ENCODE measurements at places on chromosomes 6 and 20.

GRCh38 chr6:137893726-137894125 lies 26.7 kb downstream of the TNFAIP3 start:
- no peak for DNase-seq

- DNase-seq, result peak; percentile 75
Observed at GRCh38 chr6:37171201-37171969, 1.4 kb downstream of the PIM1 start.

- no peak for DNase-seq
Observed at GRCh38 chr20:59214606-59215547, 51.3 kb downstream of the ZNF831 start.

DNA sequence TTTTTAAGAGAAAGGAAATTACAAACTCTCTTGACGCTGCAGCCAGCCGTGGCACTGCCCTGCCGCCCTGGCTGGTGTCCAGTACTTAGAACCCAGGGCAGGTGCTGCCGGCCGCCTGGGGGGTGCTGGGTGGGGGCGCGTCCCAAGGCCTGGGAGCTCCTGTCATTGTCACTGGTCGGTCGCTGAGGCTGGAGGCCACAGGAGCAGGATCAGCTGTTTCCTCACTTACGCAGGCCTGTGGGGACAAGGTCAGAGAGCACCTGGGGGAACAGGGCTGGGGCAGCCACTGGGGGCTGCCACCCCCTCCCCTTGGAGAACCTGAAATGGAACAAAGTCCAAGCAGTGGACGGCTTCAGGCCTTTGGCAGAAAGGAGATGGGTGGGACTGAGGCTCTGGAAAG lies 5.6 kb downstream of the BIRC7 start:
- no peak for DNase-seq

GRCh38 chr6:155327326-155328073 lies 13.2 kb upstream of the TFB1M start:
- DNase-seq, result peak; percentile 68

DNA sequence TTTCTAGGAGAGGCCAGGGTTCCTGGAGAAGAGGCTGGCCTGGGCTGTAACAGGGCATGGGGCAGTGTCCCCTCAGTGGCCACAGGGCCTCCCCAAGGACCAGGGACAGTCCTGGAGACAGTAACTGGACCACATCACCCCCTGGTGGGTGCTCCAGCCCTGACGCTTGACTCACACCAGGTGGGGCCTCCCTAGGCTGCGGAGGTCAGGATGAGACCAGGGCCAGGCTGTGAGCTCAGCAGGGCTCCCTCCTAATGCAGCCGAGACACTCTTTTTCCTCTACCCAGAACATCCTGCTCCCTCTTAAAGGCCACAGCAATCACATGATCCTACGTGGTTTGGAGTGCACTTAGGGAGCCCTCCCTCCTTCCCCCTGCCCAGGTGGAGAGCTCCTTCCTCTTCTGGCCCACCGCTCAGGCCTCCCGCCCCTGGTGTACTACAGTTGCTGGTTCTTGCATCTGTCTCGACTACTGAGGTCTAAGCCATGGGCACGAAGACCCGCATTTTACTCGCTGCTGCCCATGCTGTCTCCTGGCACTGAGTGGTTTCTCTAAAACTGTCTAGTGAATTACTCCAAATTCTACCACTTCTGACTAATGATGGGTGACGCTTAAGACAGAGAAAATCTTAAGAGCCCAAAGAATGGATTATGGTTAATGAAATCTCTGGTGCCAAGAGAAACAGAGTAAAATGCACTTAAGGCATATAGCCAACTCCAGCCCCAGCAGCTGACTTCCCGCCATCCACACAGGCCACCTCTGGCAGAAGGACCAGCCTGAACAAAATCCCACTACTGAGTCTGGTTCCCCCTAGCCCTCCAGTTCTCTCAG lies 166.1 kb upstream of the CST7 start:
- no peak for DNase-seq

GRCh38 chr6:81751388-81752083 lies 945 bp downstream of the TENT5A start:
- DNase-seq, result peak; percentile 82

- no peak for DNase-seq
Observed at GRCh38 chr20:2398449-2398848, 17.7 kb downstream of the TGM6 start.

GRCh38 chr6:38417521-38417920 lies 222.2 kb downstream of the BTBD9 start:
- DNase-seq, result no peak

DNA sequence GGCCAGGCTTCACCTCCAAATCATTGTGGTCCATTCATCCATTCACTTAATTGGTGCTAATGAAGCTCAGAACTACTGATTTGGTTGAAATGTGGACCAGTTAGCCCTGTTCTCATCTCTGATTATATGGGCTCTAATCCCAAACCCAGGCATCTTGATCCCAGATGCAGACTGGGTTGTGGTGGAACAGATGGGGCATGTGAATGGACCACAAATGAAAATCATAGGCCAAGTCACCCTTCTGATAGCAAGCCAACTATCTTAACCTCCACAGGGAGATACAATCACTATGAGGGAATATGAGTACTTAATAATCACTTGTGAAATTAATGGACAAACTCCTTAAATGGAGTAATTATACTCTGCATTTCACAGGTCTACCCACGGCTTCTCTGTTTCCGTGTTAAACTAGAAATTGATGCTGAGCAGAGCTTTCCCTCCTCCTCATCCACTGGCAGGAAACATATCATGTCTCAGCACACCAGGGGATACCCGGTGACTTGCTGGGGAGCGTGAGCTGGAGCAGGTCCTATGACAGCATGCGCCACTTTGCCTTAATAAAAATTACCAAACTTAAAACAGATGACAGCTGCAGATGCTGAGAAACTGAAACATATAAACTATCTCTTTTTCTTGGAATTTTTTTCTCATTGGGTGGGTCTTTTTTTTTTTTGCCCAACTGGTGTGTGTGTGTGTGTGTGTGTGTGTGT lies 108.8 kb upstream of the HEY2 start:
- no peak for DNase-seq

- no peak for DNase-seq
Observed at GRCh38 chr6:95660544-95660943, 83.2 kb downstream of the MANEA start.

DNA sequence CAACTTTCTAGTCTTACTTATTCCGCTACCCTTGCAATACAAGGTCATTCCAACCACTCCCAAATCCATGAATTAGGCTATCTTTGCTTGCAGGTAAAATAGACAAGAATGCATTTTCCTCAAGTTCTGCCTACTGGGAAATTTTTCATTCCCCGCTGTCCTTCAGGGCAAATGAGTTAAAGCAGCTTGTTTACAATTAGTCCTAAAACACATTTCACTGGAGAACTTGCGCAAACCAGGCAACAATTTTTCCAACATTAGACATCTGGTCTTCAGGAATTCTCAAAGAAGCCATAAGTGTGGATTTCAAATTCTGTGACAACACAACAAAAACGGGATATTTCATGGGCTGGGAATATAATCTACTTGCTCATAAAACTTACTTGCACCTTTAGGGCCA lies 20.4 kb downstream of the SPINT4 start:
- no peak for DNase-seq

- no peak for DNase-seq
Observed at GRCh38 chr20:19729672-19730071, 28.4 kb upstream of the RIN2 start.

- no peak for DNase-seq
Observed at GRCh38 chr6:114762145-114762544, 419.3 kb upstream of the HS3ST5 start.

DNA sequence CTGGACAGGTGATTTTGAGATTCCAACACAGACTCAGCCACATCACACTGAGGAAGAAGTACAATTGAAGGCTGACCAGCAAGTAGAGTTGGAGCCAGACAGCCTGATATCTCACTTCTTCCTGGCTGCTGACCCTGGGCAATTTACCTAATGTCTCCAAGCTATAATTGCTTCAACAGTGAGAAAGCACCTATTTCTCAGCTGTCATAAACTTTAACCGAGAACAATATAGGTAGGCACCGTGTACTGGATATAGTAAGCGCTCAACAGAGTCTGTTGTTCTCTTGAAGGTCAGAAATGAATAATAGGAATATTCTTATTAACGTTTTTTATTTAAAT lies 28.3 kb downstream of the STX7 start:
- DNase-seq, result no peak

DNA sequence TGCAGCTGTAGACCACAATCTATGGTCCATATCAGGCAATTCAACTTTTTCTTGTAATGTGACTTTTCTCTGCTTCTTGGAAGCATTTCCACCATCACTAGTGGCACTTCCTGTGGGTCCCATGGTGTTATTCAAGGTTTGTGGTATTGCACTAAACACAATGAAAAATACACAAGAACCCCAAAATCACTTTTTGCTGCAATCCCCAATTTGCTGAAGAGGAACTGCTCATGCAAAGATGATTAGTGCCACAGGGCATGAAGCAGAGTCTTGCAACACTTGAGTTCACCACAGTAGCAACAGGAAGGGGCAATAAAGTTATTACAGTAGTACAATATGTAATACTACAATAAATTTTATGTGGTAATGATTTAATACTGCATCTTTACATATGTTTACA lies 16.8 kb upstream of the TAAR1 start:
- no peak for DNase-seq

DNA sequence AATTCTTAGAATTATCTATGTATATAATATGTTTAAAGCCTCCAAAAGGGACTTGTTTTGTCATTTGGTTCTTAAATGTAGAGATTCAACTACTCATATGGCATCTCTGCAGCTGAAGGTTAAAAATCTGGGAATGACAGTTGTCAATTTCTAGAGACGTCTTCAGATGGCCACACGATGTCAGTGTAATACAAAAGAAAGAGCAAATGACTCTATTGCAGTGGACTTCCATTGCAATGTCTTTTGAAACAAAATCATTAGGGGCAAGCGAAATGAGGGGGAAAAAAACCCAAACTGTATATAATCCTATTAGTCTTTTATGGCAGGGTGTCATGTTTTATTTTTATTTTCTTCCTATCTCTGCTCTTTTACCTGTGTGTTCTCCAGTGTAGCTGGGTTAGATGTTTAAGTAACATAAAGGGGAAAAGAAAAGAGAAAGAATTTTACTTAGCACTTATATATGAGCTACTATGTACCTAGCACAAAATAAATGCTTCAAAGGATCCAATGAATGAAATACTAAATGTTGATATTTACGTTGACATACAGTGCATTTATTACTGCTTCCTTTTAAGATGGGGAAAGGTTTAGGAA lies 26.2 kb downstream of the CCN2 start:
- no peak for DNase-seq

DNA sequence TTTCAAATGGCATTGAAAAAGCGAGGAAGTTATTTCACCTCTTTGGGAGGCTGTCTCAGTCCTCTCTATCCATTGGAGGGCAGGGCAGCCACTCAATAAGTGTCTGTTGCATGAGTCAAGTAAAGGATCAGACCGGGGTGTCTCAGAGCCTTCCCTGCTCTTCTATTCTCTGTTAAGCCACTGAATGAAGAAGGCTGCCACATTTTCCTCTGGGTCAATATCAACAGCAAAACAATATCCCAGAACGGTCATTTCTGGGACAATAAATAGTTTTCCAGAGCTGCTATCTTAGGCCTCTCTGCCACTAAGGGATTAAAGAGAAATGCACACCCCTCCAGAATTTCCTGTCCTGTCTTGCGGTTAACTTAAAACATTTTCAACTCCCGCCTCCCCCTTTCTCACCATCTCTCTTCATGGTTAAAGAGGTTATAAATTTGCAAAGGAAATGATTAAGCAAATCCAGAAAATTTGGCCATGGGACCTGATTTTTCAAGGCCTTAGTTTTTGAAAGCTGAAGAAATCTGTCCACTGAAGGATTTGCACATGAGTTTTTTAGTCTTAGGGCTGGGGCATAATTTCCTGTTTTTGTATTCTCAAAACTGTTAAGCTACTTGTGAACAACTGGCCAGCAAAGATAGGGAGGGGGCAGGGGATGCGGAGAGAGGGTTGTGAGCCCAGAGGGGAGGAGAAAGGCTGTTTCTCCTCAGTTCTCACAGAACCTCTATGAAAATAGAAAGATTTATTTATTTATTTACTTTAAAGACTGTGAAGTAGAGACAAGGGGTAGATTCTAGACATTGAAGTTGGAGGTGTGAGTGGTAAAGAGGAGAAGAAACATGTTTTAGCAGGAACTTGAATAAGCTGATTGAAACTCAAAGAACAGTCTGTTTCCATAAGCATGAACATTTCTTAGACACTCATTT lies 135.7 kb downstream of the BCAS1 start:
- peak; percentile 81 for DNase-seq

DNA sequence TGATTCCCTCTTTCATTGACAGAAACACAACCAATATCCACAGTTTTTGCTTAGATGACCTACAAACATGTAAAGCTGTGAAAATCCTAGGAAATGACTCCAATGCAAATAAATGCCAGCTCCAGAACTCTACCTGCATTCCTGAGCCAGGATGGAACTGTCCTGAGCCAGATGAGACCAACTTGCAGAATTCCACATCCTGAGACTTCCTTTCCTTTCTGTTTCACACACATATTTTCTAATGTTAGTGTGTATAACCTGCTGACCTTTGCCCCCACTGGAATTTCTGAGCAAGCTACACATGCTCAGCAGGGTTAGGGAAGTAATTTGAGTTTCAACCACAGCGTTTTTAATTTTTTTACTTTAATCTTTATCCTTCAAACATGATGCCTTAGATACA lies 69.6 kb upstream of the ADGRF1 start:
- no peak for DNase-seq

DNA sequence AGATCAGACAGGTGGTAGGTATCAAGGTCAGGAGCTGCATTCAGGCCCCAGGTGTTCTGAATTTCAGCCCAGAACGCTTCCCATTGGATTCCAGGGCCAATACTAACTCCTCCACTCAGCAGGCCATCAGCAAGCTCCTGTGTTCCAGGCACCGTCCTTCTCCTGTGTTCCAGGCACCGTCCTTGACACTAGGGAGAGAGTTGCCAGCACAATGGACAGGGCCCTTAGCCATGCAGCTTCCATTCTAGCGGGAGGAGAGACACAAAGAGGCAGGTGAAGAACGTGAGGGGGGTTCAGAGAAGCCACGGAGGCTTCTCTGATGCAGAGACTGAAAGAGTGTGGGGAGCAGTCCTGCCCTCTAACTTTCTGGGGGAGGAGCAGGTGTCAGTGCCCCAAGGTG lies 77.7 kb downstream of the FOXC1 start:
- DNase-seq, result no peak

- DNase-seq, result no peak
Observed at GRCh38 chr6:36605143-36605542, 11.0 kb downstream of the SRSF3 start.
